ENCODE measurements at places on chromosomes 12 and 14. TPM values are rescaled to one million over a fixed set of nuclear protein-coding genes. Genes with fewer than 3 reads are reported as not detected.

Gene IL31
- total RNA-seq = not detected

Gene PLCZ1
- total RNA-seq = 0.18 TPM

Gene P2RX7
- total RNA-seq = 0.18 TPM

Gene KRT71
- total RNA-seq = not detected

Gene GUCY2C
- not detected for total RNA-seq

Gene ACSM4
- not detected for total RNA-seq
